K562 (cell line): ENCODE measurements at places on chromosomes 1 and 21.

- DNase-seq: no peak
These were observed 751 bp downstream of the STUM start for GRCh38 chr1:226549094-226549936.

GRCh38 chr21:41763398-41763931 lies 3.4 kb downstream of the RIPK4 start:
- DNase-seq: no peak

DNA sequence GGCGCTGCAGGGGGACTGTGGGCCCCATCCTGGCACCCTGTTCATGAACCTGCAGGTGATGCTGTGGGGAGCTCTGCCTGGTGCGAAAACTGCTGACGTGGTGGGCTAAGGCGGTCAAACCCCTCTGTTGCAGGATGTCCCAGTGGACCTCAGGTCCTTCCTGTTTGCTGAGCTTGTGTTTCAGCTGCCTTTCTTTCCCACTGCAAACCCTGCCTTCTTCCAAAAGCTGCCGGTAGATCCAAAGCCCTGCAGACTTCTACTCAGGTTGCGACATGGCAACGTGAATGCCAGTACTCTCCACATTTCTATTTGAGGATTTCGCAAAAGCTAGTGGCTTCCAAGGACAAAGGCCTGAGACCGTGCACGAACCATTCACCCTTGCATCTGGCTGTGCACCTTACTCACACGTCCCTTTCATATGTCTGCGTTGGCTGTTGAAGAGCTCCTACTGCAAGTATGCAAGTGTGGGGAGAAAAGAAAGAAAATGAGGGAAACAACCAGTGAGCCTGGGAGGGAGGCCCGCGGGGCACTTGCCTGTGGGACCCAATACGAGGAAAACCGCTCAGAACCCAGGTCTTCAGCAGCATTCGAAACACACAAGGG lies 6.2 kb upstream of the RRP1 start:
- no peak for DNase-seq

DNA sequence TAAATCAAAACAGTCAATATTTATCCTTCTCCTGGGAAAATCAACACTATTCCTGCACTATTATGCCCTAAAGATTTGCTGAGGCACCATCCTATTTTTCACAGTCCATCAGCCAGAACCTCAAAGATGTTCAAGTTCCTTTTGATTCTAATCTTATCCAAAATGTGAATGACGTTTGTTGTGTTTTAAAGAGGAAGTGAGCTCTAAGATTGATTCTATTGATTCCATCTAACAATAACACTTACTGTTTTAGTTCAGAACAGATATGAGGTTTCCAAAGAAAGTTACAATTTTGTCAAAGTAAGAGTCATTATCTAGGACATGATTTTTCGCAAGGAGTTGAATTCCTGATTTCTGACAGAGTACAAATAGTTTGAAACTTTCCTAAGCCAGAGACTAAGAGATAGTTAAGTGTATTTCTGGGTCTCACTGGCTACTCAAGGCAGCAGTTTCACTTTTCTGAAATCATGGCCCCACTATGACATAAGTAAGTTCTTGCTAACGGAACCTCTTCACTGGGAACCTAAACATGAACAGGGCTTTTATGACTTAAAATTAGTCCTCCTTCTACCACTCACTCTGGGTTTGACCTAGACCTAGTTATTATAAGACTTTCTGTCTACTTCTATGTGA lies 84.7 kb downstream of the LHX9 start:
- DNase-seq: no peak

DNA sequence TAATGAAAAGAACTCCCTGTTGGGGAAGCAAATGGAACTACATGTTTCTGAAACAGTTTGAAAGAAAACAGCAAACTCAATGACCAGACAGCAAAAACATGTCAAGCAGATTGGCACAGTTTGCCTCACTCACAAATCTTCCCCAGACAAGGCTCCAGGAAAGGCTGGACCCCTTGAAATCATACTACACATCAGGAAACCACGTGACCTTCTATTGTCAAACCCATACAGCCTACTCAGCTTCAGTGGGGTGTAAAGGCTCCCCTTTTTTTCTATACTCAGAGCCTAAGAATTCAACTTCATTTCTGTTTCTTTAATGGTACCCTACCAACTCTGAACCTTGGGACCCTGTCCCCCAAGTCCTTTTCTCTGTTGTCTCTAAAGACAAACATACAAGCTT lies 15.7 kb upstream of the CTTNBP2NL start:
- no peak for DNase-seq

GRCh38 chr1:212879947-212880690 lies 22.0 kb downstream of the FLVCR1 start:
- DNase-seq: no peak

DNA sequence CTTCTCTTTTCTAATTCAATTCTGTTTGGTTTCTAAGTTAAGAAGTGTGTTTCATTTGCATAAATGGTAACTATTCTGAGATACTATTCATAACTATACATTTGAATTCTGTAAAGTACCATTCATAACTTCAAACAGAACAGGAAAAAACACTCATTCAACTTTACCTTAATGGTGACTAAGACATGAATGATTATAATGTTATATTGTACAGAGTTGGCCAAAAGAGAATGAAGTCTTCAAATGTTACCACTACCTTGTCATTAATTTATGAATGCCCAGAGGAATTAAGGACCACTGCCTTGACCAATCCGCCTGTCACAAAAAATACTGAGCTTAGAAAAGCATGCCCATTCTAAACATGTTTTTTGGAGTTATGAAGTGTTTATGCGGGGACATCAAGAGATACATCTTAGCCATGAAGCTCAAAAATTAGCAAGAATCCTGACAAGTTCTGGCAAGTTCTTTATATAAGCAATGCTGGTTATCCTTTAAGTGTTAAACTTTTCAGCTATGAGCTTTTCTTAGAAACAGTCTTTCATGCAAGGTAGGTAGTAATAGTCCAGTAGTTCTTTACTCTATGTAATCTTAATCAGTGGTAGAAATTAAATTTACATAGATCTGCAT lies 7.9 kb downstream of the WASF2 start:
- no peak for DNase-seq

- no peak for DNase-seq
These were observed 67.0 kb downstream of the AGPAT3 start for GRCh38 chr21:43932005-43932404.

GRCh38 chr1:116942344-116942743 lies 32.6 kb downstream of the PTGFRN start:
- no peak for DNase-seq

GRCh38 chr21:40300300-40300699 lies 433.1 kb downstream of the PCP4 start:
- no peak for DNase-seq

DNA sequence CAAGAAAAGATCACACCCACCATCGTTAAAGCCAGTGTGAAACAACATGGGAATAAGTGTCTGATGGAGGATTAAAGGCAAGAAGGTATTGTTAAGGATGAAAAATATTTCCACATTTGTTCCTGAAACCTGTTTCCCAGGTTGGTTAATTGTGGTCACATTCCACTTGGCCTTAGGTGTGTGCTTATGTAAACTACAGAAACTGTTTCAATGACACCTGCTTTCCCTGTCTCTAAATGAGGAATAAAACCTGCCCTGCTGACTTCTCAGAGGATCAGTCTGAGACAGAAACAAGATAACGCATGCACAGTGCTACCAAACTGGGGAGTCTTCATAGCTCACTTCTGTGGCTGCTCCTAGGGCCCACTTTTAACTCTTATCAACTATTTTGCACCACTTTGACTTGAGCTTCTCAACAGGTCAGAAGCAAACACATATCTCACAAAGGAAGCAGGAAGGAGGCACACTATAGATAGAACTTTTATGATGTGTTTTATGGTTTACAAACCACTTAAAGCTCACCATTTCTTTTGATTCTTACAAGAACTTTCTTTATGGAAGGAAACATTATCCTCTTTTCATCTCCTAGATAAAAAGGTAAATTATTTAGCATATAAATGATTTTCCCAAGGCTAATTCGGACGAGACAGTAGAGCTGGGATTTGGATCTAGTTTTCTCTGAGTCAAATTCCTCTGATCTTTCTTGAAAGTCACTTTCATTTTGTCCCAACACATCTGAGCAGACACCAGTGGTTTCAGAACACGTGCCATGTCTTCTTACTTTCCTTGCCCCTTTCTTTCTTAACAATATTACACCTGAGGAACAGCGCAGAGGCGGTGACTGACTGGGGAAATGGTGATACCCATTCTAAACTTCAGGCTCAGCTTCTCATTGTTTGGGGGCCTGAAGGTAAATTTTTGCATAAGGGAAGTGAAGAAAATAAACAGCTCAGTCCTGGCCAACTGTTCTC lies 33.4 kb downstream of the CYP2J2 start:
- no peak for DNase-seq

GRCh38 chr1:66374561-66375111 lies 159.3 kb upstream of the SGIP1 start:
- no peak for DNase-seq

- DNase-seq: peak; percentile 46
These were observed 49.5 kb downstream of the LUZP1 start for GRCh38 chr1:23118957-23119792.

- no peak for DNase-seq
These were observed 32.3 kb downstream of the FMO1 start for GRCh38 chr1:171280599-171280998.

DNA sequence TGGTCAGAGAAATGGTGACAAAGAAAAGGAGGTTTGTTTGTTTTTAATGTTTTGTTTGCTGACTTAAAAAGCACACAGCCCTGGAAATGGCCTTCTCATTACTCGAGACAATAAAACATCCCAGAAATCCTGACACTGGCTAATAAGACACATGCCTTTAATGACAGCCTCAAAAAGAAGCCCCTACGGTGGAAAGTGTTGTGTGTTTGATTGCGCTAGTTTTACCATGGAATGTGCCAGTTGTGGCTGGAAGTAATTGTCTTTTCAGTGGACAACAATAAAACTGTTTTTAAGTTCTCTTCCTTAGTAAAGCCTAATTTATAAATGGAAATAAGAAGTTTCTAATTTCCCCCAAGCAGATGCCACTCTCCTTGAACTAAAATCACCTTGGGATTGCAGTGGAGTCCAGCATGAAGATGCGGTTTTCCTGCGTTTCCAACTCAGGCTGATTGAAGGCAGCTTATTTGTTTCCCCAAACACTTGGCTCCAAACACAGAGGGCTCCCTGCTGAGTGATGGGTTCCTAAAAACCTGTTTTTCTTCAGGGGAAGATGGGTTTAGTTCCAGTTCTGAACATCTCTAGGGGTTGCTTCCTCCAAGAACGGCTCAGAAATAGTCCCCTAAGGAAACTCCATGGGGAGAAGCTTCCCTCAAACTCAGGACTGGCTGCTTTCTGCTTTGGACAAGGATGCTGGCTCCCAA lies 54.3 kb downstream of the CD247 start:
- DNase-seq: no peak

DNA sequence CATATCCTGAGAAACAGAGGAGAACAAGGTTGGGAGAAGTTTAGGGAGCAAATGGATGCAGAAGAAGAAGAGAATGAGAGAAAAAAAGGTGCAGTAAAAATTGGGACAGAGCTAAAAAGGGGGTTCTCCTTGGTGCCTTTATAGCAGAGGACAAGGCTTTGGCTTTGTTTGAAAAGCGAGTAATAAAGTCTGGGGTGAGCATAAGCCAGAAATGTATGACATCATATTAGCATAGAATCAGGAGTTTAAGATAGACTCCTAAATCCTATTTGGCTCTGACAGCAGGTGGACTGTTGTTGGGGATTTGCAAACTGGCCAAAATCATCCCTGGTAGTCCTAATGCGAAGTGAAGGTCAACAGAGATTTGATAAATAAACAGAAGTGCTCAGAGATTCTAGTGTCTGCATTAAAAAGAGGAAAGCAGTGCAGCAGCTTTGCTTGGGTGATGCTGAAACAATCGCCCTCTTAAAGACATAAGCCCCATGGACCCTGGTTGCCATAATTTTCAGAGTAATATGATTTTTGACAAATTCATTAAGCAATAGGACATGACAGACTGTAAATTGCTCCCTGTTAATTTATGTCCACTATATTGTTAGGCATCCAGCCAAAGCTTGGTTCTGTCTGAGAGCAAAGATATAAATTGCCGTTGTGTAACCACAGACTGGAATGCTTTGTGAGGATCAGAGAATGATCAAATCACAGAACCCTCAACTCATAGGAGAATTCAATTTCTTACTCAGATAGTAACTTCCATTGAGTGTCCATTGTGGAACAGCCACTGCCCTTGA lies 385.0 kb upstream of the NFIA start:
- DNase-seq: no peak

DNA sequence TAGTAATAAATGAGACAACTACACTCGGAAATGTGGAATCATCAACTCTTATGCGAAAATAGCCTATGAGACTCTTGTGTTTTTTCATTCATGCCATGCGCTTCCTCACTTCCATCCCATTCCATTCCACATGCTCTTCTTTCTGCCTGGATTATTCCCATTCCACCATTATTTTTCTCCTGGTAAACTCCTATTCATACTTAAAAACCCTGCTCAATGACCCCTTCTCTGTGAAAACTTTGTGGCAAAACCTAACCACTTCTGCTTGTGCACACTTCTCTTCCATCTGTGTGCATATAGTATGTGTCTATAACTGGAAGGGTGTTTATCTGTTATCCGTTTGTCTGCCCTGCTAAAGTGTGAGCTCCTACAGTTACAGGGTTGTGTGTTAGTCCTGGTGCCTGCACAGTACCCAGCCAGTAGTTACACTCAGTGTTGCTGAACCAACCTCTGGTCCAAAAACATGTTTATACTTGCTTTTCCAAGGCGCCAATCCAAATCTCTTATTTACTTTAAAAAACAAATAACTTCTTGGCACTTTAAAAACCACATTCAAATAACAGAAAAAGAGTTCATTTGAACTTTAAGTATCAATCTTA lies 10.7 kb downstream of the EPHX1 start:
- peak; percentile 12 for DNase-seq

- DNase-seq: no peak
These were observed 454.5 kb upstream of the NR5A2 start for GRCh38 chr1:199573047-199573446.

GRCh38 chr1:242877229-242877628 lies 352.7 kb upstream of the PLD5 start:
- DNase-seq: peak; percentile 56

DNA sequence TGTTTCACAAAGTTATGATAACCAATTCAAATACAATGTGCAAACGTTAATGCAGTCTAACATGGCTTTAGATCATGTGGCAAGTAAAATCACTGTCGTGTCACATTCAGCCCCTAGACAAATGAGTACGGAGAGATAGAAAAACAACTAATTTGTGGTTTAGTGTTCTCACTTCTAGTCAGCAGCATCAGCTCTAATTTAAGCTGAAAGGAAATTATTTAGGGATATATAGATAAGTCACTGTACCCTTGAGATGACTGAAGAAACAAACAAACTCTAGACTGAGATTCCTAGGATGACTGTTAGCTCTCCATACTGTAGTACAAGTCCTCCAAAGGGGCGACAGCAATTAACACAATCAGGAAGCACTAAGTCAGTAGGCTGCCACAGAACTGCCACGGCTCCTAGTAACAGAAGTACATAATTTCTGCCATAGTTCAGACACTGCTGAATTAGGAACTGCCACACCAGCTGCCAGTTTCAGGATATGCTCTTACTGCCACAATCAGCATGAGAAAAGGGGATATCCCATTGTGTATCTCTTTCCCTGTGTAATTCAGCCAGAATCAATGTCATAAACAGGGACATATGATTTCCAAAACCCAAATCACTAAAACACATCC lies 150.4 kb upstream of the NEGR1 start:
- DNase-seq: no peak

GRCh38 chr1:68590473-68590872 lies 93.6 kb upstream of the DEPDC1 start:
- DNase-seq: no peak
